Activated CD4-positive, CD25-positive, alpha-beta regulatory T cell treated with anti-CD3 and anti-CD28 coated beads, Interleukin-2, amount 50 U/mL, for 24 hours (primary cell): ENCODE measurements at places on chromosomes 4 and X.
A peak's percentile ranks its signal among the peaks of the same experiment; 100 is the strongest.

- no peak for ATAC-seq
These were observed 123.4 kb downstream of the SPCS3 start for GRCh38 chr4:176443117-176443516.

- ATAC-seq = no peak
These were observed 194.4 kb upstream of the ANK2 start for GRCh38 chr4:112855058-112855457.

DNA sequence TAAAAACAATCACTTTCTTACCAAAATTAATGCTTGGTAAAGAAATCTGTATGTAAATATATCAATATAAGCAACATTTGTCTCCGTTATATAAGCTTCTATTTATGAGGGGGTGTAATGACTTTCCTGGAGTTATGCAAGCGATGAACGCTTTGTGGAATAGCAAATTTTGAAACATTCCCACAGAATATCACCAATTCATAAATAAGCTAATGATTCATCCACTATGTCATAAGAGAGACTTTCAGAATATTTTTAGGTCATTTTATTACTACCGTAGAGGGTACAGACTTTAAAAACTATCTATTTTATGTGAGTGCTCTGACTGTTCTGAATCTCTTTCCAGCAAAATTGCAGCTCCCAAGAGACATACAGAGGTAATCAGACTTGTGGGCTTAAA, 179.5 kb upstream of the FTHL17 start:
- no peak for ATAC-seq

DNA sequence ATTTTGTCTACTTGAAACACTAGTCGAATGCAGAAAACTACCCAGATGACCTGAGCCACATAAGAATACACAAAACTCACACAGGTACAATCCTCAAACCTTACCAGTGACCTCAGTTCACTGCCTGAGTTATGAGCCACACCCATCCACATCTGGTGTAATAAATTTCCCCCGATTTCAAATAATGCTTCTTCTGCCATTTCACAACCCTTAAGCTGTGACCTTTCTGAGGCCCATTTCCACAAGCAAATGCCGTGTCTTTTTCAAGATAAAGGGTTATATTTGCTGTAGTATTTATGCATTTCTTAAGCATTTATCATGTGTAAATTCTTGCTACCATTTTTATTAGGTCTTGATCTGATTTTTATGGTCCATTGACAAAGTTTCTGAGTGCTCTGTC, 1.8 kb upstream of the ARHGEF38 start:
- no peak for ATAC-seq

DNA sequence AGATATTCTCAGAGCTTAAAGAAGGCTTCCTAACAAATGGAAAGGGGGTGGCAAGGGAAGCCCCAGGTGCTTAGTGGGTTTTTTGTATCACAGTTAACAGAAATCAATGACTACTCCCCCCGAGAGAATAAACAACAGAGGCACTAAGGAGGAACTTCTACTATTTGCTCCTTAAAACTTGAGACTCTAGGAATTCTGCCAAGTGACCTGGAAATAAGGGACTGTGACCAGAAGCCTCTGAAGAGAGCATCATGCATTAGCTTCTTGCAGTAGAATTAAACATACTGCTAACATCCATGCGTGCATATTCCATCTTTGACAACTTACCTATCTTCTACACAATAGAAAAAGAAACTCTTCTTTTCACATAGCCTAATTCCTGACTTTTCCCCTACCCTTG, 86.8 kb downstream of the CAMK2D start:
- ATAC-seq = no peak

- ATAC-seq = peak; percentile 51
These were observed 21.4 kb downstream of the HELT start for GRCh38 chr4:185039508-185040273.

DNA sequence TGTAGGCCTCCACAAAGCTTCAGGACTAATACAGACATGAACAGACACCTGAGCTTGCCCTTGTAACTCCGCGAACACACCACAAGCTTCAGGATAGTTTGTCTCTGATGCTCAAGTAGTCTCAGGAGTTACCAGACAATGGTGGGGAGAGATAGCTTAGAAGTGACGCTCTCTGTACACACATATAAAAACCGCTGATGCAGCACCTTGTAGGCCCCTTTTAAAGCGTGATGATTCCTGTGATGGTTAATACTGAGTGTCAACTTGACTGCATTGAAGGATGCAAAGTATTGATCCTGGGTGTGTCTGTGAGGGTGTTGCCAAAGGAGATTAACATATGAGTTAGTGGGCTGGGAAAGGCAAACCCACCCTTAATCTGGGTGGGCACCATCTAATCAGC, 78.7 kb downstream of the MAGED4 start:
- ATAC-seq = no peak

DNA sequence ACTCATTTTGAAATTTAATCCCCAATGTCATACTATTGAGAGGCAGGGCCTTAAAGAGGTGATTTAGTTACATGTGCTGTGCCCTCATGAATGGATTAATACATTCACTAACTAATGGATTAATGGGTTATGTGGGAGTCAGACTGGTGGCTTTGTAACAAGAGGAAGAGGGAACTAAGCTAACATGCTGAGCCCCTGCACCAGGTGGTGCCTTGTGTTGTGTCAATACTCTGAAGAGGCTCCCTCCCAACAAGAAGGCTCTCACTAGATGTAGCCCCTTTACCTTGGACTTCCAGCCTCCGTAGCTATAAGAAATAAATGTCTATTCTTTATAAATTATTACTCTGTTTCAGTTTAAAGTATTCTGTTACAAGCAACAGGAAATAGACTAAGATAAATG, 411.9 kb upstream of the EMCN start:
- ATAC-seq = no peak

DNA sequence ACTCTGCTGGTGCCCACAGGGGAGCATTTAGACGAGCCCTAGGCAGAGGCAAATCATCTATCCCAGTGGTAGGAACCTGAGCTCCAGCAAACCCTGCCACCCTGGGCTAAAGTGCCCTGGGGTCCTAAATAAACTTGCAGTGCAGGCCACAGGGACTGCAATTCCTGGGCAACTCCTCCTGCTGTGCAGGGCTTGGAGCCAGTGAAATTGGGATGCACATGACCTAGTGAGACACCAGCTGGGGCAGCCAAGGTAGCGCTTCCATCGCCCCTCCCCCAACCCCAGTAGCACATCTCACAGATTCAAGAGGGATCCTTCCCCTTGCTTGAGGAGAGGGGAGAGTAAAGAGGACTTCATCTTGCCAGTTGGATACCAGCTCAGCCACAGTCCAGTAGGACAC, 44.1 kb downstream of the CHRNA9 start:
- ATAC-seq = no peak

GRCh38 chr4:94403751-94404150, 48.0 kb upstream of the PDLIM5 start:
- ATAC-seq = no peak

DNA sequence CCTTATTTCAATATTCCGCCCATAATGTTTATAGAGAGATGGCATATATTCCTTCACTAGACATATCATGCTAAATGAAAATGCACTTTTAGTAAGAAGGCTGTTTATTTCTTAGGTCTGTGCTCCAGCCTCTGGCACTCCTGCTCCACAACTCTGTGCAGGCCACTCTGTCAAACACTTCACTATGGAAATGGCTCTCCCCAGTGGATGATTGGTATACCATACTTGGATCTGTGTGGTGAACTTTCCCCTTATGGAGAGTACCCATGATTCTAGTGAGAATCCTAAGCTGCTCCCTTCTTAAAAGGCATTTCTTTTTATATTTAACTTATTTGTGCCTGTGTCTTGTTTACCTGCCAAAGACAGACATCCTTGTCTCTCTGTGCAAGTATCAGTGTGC, 480.1 kb upstream of the GALNT7 start:
- ATAC-seq = no peak

- no peak for ATAC-seq
These were observed 122.9 kb downstream of the PDLIM5 start for GRCh38 chr4:94574616-94575015.

GRCh38 chrX:37378404-37378803, 29.2 kb downstream of the PRRG1 start:
- ATAC-seq = no peak

GRCh38 chr4:175561696-175562095, 250.4 kb downstream of the GPM6A start:
- no peak for ATAC-seq

GRCh38 chr4:85784348-85784747, 309.4 kb downstream of the ARHGAP24 start:
- no peak for ATAC-seq

GRCh38 chr4:112403101-112403945, 106.2 kb downstream of the ALPK1 start:
- no peak for ATAC-seq

DNA sequence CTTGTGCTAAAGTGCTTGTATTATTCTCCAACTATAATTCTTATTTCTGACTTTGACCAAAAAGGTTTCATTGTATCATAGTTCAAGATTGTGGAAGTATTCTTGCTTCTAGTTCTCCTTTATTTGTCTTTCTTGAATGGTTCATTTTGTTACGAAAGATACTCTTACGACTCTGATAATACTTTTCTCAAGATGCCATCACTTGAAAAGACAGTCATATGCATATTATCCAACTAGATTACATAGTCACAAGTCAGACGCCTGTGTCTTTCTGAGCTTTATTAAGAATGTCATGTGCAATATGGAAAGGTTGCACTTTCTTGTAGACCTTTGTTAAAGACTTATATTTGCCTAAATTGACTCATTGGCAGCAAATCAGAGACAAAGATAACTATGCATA, 71.4 kb upstream of the HPGD start:
- ATAC-seq = no peak

- no peak for ATAC-seq
These were observed 41.9 kb downstream of the F11 start for GRCh38 chr4:186307916-186308315.

DNA sequence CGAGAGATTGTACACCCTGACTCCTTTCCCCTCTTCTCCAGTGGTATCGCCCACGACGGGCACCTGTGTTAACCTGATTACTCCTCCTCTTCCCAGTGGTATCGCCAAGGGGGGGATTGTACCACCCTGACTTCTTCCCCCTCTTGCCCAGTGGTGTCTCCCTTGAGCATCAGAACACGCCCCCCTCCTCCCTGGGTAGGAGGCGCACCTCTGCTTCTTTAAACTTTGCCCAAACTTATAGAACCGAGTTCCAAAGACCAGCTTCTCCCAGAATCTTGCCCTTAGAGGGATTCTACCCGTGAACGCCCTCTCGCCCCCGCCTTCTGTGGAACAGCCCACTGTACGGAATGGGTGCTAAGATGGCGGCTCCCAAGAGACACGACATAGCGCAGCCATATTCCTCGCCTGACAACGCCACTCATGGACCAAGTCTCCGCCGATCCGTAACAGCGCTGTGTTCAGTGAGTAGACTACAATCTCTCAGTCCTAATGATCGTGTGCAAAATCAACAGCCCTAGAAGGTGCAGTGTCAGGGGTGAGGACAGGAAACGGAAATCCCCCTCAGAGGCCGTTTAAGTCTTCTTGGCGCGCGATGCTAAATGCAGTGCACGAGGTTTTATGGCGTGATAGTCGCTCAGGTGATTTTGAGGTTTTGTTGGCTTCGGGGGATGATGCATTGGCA, 4.2 kb upstream of the ZNF157 start:
- ATAC-seq = peak; percentile 92

DNA sequence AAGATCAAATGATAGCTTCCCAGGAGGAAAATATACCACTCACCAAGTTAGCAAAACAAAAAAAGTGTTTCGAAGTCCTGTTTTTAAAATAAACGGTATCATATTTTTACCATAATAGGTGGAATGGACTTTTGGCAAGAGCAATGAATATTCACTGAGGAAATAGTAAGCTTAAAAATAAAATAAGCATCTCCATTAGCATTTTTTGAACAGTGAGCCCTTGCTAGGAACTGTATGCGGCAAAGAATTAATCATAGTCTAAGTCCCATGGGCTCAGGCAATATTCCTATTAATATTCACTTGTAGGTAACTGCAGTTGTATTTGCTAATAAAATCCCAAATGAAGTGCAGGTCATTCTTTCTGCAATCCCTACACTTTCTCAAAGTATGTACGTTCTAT, 191.7 kb upstream of the GABRA2 start:
- ATAC-seq = no peak

DNA sequence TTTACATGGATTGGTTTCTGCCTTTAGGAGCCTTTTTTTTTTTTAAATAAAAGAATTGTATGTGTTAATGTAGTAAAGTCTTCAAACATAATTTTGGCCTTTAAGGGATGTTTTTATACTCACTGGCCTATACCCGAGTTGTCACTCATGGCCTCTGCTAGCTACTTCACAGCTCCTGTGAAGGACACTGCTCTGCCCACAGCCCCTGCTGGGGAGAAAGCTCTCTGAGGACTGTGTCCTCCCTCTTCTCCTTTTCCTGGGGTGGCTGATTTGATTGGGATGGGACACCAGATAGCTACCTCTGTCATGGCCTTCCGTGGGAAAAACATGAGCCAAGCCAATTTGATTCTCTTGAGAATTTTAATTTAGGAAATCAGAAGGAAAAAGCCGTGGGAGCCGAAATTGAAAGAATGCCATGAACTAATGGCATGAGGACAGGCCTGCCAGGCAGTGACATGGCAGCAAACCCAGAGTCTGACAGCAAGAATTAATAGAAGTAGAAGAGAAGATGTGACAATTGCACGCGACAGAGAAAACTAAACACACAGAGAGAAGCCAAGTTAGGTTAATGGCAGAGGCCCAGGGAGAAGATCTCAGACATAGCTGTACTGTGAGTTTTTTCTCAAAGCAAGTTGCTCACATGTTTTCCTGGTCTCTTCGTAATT, 81.4 kb downstream of the ARHGAP10 start:
- ATAC-seq = no peak

DNA sequence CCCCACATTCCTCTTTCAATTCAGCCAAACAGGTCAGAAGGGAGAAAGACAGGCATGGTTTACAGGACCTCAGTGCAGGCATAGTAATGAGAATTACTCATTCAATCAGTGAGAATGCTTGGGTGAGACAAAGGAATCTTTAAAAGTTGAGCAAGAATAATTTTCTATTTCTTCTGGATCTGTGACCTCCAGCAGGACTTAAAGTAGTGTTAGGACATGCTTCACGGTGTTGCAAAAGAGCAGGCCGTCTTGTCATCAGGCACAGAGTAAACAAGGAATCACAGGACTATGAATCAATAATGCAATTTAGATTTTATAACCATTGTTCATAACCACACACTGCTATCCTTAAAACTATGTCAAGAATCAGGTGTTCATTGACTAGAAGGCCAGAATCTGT, 130.6 kb upstream of the GLRA2 start:
- no peak for ATAC-seq

DNA sequence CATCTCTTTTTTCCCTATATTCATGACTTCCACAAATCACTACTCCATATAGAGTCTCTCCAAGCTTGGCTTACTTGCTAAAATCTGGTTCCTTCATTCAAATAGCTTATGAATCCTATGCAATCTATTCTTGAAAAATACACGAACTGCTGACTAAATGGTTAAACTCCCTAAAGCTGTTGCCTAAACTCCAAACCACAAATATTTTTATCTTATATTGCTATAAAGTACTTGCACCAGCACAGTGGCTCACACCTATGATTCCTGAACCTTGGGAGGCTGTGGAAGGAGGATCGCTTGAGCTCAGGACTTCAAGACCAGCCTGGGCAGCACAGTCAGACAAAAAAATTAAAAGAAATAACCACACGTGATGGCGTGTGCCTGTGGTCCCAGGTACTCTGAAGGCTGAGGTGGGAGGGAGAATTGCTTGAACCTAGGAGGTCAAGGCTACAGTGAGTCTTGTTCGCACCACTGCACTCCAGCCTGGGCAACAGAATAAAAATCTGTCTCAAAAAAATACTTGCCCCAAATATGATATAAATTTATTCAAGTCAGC, 2.2 kb downstream of the FBXO8 start:
- ATAC-seq = no peak
